NCI-H1436 (cell line): ENCODE measurements at places on chromosomes 16 and 17.

DNA sequence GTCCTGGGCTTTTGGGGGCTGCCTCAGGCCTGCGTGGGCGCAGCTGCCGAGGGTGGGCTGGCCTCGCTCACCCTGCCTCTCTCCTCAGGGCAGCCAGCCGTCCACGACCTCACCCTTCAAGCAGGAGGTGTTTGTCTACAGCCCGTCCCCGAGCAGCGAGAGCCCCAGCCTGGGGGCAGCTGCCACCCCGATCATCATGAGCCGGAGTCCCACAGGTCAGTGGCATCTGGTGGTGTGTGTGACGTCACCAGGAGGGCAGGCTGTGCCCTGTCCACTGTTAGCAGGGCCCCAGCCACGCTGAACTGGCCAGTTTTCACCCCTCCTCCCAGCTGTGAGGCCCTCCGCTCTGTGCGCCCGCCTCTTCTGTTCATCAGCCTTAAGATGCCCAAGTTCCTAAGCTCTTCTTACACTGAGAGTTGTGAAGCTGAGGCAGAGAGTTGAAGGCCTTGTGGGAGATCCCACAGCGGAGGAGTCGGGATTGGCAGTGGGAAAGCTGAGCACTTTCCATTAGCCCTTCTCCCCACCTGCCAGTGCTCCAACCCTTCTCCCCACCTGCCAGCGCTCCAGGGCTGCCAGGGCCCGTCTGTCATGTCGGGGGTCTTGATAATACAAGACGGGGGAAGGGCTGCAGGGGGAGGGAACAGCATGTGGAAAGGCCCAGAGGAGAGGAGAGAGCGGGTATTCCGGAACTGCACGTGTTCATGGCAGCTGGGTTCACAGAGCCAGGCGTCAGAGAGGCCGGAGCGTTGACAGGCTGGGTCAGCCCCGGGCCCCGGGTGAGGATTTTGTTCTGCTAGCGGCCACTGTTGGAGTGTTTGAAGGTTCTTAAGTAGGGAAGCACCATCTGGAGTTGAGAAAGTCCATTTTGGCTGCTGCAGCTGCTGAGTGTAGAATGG is 36.3 kb downstream of the OR1D5 start:
- DNase-seq = no peak

DNA sequence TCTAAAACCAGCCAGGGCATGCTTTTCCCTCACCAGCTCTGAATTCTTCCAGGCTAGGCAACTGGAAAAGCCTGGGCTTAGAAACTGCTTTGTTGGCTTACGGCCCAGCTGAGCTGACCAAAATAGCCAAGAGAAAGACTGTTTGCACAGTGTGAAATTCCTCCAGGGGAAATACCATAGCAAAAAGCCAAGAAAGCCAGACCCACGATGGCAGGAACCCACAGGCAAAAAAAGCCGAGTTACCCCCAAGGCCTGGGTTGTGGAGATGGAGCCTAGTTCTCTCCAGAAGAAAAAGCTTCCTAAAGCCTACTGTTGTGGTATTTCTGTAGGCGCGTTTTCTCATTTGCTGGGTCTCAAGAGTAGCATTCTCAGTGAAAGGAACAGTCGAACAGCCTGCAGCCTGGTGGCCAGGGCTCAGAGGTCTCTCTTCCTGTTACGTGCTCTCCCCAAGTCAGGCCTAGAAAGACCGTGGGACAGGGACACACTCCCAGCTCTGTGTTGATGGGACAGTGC is 9.2 kb downstream of the SP2 start:
- DNase-seq = no peak

DNA sequence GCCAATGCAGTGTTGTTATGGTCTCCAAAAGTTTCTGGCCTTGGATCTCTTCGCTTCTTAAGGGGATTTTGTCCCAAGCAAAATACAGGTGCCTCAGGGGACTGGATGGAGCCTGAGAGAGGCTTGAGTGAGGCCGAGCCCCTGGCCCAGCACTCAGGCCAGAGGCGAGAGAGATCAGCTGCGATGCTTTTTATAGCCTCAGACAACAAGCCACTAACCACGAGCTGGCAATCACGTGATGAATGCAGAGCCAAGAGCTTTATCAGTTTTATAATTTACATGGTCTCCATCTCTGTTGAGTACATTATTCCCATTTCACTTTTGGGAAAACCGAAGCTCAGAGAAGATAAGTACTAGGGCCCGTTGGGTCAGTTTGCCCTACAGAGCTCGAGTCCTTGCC is 360.0 kb upstream of the CDH5 start:
- no peak for DNase-seq

- peak; percentile 99 for DNase-seq
Measured at GRCh38 chr16:30922420-30922959, 882 bp upstream of the FBXL19 start.

DNA sequence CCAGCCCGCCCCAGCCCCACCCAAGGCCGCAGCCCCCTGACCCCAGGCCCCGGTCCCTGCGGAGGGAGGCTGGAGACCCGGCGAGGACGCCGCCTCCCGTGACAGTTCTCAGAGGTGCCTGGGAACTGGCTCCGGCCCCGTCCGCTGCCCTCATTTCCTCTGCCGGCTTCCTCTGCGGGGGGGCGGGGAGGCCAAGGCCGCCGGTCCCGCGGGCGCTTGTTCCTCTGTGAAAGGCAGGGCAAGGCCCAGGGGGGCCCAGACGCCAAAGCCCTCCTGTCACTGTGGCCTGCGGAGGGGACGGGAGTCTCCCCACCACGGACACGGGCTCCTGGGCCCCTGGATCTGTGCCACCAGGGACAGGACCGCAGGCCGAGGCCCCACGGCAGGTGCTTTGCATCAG is 5.0 kb upstream of the PVALEF start:
- no peak for DNase-seq

GRCh38 chr16:85320677-85321385 is 208.6 kb upstream of the CIBAR2 start:
- DNase-seq = no peak

DNA sequence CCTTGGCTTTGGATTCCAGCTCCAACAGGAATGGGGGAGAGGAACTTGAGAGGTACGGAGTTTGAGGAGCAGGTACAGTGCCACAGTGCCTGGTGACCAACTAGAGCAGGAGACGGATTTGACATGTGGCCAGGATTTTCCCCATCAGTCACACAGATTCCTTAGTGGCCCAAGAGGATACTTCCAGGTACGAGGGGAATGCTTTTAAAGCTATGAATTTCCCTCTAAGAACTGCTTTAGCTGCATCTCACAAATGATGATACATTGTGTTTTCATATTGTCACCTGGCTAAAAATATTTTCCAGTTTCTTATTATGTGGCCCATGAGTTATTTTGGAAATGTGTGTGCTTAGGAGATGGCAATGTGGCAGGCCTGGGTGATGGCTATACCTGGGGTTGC is 98.3 kb downstream of the ABCC6 start:
- DNase-seq = no peak
